GM12891 (cell line): ENCODE measurements at places on chromosomes 2 and 18.

- DNase-seq: no peak
Measured at GRCh38 chr2:84959095-84959565, 11.8 kb upstream of the KCMF1 start.

GRCh38 chr2:239694487-239694886, 293.7 kb upstream of the HDAC4 start:
- no peak for DNase-seq

GRCh38 chr2:127089478-127090235, 17.3 kb downstream of the BIN1 start:
- DNase-seq: no peak

DNA sequence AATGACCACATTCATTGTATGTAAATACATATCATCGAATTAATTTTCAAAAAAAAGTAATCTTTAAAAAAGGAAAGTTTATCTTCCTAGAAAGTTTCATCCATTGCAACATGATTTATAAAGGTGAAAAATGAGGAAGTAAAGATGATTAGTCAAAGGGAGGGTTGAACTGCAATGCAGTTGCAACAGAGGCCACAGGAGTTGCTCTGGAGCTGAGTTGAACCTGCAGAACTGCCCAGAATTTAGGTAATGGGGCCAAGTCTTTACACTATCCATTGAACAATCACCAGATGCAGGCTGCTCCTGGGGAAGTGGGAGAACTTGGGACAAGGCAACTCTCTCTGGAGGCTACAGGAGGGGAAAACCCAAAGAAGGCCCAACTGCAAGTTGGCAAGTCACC, 390.7 kb downstream of the METTL4 start:
- DNase-seq: no peak

GRCh38 chr2:56202381-56203121, 18.8 kb downstream of the CCDC85A start:
- DNase-seq: no peak

DNA sequence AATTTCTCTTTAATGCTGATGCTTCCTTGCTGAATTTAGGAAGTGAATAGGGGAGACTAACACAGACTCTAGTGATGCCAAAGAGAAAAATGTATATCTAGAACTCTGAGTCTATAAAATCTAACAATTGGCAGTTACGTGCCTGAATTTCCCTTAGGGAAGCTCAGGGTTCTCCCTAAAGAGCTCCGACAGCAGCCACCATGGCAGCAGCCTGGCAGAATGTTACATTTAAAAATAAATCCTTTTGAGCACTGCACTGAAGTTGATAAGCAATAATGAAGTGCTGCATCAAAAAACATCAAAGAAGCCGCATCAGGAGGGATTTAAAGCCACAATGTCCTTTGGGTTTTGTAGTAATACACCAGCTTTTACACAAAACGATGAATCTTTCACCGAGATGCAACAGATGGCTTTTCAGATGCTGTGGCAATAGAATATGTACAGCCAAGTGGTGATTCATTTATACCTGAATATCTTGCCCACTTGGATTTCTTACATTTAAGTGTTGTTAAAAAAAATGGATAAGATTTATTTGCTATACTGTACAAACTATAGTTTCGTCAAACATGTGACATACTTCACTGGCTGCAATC, 291.2 kb upstream of the SESTD1 start:
- DNase-seq: no peak

- DNase-seq: no peak
Measured at GRCh38 chr2:43425659-43426058, 170.2 kb downstream of the THADA start.

DNA sequence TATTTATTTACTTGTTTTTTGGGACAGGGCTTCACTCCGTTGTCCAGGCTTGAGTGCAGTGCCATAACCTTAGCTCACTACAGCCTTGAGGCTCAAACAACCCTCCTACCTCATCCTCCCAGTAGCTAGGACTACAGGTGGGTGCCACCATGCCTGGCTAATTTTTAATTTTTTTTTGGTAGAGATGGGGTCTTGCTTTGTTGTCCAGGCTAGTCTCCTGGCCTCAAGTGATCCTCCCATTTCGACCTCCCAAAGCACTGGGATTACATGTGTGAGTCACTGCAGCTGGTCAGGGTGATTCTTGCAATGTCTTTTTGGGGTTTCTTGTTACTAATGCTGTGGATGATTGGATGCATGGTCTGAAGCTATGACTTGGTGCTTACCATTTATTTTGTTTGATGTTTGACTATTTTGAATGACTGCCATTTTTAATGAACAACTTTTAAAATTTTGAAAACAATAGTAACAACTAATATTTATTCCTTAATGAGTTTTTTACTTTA, 6.5 kb downstream of the CERS6 start:
- DNase-seq: no peak
